Fibroblast of lung (primary cell): ENCODE measurements at places on chromosomes 5 and 9. TPM values are rescaled to one million over a fixed set of nuclear protein-coding genes. Genes with fewer than 3 reads are reported as not detected.

Gene IFNB1
- under 0.01 and 0.17 TPM in 2 replicates for total RNA-seq

Gene PTPN3
- total RNA-seq: 1.3 and 2.3 TPM in 2 replicates

Gene FCN2
- total RNA-seq: not detected in 2 replicates

Gene EXD3
- 7.4 and 13.0 TPM in 2 replicates for total RNA-seq

Gene TUSC1
- 7.9 and 10.5 TPM in 2 replicates for total RNA-seq

Gene HACD4
- 12.3 and 24.9 TPM in 2 replicates for total RNA-seq

Gene STOML2
- total RNA-seq: 170 and 178 TPM in 2 replicates

Gene NR2F1
- total RNA-seq: 63.7 and 90.8 TPM in 2 replicates
